ENCODE measurements at places on chromosomes 4 and X.
A peak's percentile ranks its signal among the peaks of the same experiment; 100 is the strongest.

- DNase-seq = no peak
Measured at GRCh38 chr4:175271010-175271630, 353.0 kb downstream of the ADAM29 start.

DNA sequence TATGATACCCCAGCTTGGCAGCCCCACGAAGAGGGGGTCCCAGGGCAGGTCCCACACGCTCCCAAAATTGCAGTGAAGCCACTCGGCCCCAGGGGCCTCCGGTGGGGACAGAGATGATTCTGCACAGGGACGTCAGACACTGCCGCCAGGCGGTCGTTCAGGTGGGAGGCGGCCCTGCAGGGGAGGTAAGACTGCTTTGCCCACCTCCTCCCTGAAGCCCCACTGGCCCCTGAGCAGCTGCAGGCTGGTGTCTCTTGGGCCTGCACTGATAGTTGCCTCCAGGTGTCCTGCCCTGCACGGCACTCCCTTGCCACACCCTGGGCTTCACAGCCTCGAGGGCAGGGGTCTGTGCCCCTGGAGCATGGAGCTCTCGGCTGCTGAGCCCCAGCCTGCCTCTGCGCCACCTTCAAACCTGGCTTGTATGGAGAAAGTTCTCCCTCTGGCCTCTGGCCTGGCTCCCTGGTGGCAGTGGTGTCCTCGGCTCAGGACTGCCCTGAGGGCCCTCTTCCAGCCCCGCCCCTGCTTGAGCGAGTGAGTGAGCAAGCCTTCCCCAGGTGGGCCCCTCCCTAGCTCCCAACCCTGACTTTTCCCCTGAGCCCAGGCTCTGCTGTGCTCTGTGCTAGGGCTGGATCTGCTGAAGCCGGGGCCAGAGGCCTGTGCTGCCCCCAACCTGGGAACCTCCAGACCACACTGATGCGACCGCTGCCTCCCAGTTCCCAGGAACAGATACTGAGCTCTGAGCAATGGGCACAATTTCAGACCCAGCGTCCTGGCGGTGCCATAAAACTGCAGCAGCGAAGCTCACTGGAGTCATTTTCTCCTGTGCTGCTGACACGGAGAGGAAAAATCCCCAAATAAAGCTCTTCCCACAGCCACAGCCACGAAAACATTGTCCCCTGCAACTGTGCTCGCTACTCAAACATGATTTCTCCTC lies 16.1 kb downstream of the ADRA2C start:
- no peak for DNase-seq

DNA sequence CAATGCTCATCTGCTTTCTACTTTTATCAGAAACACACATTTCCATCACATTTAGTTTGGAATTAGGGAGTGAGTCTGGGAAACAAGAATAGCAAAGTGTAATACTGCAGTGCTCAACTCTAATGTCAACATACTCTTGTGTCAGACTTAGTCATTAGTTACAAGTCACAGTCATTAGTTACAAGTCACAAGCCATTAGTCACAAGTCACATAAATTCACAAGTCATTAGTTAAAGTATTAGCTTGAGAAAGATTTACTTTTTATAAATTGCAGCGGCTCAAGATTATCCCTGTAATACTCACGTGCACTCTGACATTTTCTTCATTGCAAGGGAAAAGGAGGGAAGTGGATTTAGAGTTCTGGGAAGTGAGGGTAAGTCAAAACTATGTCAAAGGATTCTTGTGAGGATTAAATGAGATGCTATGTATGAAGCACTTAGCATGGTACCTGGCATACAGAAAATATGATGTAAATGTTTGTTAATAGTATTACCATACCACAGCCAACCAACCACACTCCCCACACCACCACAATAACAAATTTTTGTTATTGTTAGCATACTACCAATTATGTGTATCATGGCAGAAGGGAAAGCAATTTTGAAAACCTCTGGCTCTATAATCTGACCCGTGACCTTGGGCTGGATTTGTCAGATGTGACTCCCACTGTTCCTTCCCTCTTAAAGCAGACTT lies 116.6 kb downstream of the ARHGAP24 start:
- no peak for DNase-seq

GRCh38 chrX:57951666-57952319 lies 41.5 kb upstream of the ZXDA start:
- DNase-seq = no peak

DNA sequence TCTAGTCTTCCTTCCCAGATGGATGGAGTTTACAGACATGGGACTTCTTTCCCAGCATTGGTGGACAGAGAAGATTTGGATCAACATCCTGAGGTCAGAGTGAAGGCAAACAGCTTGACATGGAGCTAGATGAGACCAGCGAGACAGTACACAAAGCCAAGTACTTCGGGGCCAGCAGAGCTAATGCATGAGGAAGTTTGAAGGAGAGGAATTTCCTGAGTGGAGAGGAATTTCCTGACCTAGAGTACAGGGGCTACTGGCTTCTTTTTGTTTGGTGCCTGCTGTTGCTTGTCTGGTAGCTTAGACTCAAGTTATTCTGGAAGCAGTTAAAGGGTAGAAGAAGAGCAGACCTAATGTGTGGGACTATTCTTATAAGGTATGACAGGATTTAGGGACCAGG lies 69.1 kb upstream of the EOLA2 start:
- no peak for DNase-seq

GRCh38 chr4:139642364-139642763 lies 23.3 kb upstream of the MGST2 start:
- peak; percentile 50 for DNase-seq

DNA sequence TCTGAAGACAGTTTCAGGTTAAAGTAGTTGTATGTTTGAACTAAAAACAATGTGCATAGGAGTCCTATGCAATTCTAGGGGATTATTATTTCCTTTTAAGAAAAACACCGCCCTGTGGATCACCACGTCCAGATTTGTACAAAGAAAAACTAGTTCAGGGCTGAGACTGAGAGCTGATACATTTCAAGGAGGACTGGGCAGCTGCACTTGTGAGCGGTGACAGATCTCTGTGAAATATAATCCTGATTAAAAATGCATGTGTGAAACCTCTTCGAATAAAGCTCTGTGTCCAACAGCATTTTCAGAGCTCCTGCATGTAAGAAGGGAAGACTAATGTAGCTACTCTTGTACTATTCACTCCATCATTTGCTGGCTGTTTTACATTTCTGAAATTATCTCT lies 365.8 kb upstream of the PITX2 start:
- DNase-seq = no peak

DNA sequence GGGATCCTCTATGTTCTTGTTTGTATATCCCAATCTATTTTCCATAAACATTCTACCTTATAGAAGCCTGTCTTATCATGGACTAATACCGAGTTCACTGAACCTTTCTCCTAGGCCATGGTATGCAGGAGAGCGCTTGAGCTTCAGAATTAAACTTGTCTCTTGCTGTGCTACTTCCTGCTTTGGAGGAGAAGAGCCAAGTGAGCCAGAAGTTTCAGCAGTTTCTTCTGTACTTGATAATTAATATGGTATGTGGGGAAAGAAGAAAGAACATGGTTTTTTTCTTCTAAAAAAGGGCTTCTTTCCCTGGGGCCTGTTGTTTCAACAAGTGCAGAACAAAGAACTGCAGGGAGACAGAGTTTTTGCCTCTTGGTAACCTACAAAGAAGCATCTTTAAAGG lies 172.8 kb downstream of the ATG4A start:
- DNase-seq = no peak

- no peak for DNase-seq
Measured at GRCh38 chr4:1629699-1630083, 54.4 kb downstream of the FAM53A start.

- DNase-seq = no peak
Measured at GRCh38 chr4:139847602-139848001, 182.0 kb downstream of the MGST2 start.

- DNase-seq = no peak
Measured at GRCh38 chr4:154005171-154005520, 216.3 kb upstream of the SFRP2 start.

- no peak for DNase-seq
Measured at GRCh38 chrX:143027275-143027674, 1.5 kb downstream of the SPANXN4 start.

DNA sequence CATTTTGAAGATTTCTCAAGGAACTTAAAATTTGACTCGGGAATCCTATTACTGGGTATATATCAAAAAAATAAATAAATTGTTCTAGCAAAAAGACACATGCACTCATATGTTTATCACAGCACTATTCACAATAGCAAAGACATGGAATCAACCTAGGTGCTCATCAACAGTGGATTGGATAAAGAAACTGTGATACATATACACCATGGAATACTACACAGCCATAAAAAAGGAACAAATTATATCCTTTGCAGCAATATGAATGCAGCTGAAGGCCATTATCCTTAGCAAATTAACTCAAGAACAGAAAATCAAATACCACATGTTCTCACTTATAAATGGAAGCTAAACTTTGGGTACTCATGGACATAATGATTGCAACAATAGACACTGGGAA lies 97.4 kb downstream of the CENPC start:
- no peak for DNase-seq

DNA sequence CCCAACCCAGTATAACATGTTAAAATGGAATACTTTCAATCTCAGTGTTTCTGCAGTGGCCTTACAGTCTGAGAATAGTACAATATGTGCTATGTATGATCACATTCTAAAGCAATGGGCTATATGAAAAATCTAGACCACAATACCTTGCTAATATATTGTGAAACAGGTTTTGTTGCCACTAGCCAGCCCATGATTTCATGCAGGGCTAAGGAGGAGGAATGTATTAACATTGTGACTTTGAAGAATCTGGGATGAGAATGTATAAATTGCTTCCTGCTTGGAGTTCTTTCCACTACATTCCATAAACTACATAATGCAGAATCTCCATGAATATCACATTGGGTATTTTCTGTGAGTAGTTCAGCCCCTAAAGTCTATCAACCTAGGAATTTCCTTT lies 935.4 kb upstream of the GRIA3 start:
- no peak for DNase-seq

DNA sequence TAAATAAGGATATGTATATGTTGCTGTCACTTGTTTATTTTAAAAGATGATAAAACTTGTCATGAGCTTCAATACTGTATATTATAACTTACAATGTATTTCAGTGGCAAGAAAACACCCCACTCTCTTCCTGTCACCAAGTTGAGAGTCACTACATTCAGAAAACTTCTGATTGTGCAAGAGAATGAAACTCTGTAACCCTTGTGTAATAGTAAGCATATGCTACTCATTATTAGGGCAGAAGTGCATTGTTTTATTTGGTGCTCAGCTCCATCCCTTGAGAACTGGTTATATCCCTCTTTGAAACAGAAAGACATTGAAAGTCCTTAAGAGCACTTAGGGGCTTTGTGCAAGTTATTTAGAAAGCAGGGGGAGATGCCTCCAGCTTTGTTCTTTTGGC lies 594.5 kb downstream of the ARAP2 start:
- DNase-seq = no peak

DNA sequence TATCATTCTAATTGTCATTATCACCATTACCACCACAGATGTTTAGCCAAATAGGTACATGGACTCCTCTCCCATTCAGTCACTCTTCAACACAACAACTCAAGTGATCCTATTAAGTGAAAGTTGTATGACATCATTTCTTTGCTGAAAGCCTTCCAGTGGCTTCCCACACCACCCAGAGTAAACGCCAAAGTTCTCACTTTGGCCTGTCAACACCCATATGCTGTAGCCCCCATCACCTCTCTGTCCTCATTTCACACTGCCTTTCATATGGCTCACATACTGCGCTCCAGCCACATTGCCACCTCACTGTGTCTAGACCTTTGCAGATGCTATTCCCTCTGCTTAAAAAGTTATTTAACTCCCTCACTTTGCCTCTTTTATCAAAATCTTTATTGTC lies 682.3 kb downstream of the ADGRL3 start:
- no peak for DNase-seq

DNA sequence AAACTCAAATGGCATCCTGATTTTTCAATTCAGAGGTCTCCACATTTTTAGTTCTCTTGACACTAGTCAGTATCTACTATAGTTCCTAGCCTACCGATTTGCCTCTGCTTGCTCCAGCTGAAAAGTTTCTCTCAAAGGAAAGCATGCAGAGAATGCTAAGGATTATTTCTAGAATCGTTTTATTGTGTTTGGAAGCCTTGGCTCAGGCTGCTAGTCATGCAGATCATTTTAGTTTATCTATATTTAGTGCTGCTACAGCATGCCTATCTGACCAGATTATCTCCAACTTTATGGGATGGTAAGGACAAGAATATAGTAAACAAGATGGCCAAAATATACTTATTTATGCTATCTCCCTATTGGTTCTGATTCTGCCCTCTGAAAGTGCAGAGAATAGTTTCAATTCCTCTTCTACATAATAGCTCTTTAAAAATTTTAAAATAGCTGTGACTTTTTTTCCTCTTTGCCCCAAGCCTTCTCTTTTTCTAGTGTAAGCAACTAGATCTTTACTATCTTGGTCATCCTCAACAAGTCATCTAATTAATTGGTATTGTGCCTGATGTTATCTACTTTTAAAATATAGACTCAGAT lies 15.7 kb upstream of the DRP2 start:
- DNase-seq = peak; percentile 32

DNA sequence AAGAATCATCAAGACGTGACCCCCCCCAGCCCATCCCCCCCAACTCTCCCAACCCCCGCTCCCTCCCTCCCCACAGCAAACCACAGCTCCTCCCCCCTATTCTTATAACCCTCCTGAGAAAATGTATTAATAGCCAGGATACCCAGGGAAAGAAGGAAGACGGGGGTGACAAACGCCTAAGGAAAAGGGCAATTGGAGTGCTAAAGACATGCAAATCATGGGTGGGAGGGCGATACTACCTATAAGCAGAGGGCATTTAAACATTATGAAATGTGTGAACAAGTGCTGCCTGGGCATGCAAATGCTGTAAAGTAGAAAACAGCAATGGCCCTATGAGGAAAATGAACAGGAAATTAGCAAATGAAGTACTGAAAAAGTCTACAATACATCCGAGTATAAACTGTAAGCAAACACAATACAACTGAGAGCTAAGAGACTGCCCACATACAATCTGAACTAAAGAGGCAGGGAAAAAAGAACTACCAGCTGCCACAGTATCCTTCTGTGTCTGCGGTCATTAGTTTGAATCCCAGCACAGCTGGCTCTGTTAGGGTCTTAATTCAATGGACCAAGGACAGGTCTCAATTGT lies 2.4 kb downstream of the CXXC4 start:
- peak; percentile 76 for DNase-seq

DNA sequence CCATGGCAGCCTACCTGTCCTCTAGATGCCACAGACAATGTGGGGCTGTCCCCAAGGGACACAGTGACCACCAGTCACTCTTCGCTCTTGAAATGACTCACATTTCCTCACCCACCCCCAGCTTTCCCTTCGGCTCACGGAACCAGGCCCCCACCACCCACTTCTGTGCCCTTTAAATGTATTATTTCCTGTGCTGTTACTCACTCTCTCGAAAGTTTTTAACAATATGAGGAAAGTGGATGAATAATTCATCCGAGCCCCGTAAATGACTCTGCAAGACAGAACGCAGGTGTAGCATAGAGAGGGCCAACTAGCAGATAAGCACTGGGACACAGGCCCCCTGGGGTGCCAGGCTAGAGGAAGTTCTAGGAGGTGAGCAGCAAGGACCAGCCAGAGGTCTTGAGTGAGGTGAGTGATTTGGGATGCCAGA lies 179.5 kb upstream of the TBL1X start:
- no peak for DNase-seq
